ENCODE measurements at places on chromosomes 11 and 22. TPM values are rescaled to one million over a fixed set of nuclear protein-coding genes. Genes with fewer than 3 reads are reported as not detected.

DNA sequence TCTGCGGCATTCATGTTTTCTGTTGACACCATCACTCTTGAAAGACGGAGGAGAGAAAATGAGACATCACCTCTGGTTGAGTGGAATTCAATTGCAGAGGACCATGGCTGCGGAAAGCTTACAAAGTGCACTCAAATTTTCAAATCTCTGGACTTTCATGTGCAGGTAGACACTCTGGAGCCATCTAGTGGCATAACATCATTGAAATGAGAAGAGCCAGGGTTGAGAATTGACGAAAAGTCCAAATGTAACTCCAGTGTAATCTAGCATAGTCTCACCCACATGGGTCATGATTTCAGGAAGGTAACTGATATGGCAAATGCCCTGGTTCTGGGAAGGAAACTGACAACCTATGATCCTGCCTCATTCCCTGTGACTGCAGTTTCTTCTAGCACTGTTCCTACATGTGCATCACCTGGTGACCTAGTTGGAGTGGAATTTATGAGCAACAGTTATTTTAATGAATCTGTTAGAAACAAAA is 687.8 kb downstream of the KCNA4 start:
- DNase-seq = no peak

SLC1A2 gene
- 0.26 TPM for polyA plus RNA-seq

DNA sequence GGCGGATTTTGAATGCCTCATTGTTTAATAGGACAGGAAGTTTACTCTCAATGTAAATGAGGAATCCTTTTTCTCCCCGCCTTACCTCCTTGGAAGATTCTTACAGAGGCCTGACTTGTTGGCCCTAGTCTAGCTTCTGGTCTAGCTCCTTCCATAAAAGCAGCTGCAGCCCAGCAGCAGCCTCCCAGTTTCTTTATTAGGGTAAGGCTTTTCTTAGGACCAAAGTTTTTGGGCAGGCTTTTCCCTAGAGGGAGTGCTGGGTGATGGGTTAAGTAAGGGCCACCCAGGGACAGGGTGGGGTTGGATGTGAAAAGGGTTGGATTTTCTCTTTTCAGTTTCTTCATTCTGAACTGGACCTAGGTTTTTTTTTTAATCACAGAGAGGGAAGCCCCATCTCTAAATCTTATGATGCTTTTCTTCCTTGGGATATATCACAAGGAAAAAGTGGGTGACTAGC is 49.7 kb downstream of the LIF start:
- DNase-seq = no peak

DNA sequence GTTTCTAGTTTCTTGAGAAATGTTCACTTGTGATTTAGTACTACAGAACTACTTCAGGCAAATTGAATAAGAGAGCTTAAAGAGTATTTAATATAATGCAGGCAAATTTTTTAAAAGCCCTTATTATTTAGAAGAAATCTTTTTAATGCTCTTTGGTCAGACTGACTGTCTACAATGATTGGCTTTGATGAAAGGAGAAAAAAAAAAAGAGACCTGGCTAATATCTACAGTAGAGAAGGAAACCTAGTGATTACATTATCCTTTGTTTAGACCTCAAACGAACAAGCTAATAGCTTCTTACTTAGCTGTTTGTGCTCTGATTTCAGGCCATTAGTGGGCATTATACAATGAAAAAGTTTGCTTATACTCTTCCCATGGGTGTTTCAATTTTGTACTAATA is 1043.1 kb downstream of the JRKL start:
- no peak for DNase-seq

YIF1A gene
- polyA plus RNA-seq = 45.8 TPM

- DNase-seq = no peak
Observed at GRCh38 chr11:95723361-95723942, 66.1 kb downstream of the FAM76B start.

- no peak for DNase-seq
Observed at GRCh38 chr11:68457216-68457897, 3.2 kb upstream of the PPP6R3 start.

NCAM1 gene
- polyA plus RNA-seq = 69.3 TPM

DNA sequence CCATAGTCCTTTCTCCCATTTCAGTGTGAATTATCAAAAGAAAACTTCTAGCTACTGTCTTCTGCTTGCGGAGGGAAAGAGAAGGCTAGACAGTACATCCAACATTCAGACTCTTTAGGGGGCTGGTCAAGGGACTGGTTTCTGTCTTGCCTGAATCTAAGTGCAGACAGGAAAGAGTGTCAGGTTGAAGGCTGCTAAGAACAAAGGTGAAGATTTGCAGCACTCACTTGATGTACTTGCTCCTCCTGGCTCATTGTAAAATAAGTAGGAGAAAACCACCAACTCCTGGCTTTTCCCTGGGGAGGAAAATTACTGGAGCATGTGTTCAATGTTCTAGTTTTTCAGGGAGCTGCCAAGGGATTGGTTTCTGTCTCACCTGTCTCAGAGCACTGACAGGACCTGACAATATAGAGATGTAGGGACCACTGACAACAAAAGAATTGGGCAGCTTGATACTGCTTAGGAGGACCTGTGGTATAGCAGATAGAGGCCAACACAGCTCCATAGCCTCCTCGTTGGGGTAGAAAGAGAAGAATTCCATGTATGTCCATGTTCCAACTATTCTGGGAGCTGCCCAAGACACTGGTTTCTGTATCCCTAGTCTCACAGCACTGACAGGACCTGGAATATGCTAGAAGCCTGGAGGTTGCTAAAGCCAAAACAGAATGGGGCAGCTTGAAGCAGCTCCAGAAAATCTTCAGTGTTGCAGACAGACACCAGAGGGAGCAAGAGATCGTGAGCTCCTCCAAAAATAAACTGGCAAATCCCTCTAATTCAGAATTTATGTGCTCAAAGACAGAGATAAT is 39.7 kb upstream of the MMP12 start:
- no peak for DNase-seq

- DNase-seq = no peak
Observed at GRCh38 chr22:28348613-28349609, 330.7 kb downstream of the TTC28 start.

DNA sequence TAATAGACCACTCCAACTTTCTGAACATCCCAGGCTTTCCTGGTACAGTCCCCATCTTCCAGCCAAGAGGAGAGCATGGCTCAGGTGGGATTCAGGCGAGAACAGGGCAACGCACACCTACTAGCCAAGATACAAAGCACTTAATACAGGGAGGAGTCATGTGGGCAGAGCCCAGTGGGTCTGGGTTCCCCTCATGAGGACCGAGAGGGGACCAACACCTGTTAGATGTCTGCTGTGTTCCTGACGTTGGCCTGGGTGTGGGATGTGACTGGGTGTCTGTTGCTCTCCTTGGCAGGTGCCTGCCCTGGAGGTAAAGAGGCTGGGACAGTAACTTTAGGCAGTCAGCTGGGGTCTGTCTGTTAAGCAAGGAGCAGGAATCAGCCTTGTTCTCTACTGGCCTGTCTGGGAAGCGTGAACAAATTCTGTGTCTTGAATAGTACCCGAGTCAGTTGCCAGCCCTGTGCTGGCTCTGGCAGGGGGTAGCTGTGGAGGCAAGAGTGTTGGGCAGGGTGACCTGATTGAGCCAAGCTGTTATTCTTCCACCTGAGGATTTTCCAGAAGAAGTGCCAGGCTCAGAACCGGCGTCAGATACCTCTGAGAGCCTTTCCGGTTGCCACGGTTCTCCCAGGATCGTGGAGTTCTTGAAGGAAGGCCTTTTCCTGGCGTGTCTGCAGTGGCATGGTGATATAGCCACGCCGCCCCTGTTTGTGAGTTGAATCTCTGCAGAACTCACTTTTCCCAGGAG is 56.3 kb downstream of the BCR start:
- DNase-seq = no peak

GRCh38 chr22:37433786-37434185 is 6.5 kb upstream of the ELFN2 start:
- no peak for DNase-seq

DNA sequence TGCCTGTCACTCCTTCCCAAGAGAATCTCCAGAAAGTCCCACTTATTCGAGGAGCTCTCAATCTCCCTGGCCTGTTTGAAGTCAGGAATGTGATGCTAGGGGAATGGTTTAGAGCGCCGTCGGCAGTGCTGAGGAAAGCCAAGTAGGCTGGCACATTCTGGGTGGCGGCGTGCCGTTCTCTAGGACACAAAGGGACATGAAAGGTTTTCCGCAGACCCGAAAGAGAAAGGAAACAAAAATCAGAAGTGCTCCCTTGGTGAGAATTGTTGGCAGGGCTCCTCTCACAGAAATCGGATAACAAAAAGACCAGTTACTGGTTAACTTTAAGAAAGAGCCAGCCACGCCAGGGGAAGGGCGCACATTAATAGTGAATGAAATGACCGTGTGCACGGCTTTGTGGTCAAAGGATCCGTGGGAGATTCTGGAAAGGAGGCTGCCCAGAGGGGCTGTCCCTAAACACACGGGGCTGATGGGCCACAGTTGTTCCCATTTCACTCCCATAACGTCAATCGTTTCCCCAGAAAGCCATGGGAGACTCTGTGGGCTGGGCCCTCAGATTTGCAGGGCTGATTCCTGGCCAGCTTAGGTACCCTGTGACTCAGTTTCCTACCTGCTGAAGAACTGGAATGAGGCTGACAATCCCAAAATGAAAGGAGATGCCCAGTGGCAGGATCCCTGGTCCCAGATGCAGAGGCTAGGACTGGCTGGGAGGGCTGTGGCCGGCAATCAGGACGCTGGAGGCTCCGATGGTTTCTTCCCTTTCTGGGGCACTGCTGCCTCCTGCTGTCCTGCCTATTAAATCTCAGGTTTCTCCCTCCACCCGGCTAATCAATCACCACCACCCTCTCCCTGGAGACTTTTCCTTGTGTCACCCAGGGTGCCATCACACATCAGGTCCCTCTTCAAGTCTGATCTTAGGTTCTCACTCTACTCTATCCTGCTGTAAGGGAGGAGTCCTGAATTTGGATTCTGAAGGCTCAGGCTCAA is 82.3 kb downstream of the RCN1 start:
- no peak for DNase-seq

OR6A2 gene
- not detected for polyA plus RNA-seq

- DNase-seq = no peak
Observed at GRCh38 chr11:78432058-78432515, 14.5 kb upstream of the GAB2 start.

DNA sequence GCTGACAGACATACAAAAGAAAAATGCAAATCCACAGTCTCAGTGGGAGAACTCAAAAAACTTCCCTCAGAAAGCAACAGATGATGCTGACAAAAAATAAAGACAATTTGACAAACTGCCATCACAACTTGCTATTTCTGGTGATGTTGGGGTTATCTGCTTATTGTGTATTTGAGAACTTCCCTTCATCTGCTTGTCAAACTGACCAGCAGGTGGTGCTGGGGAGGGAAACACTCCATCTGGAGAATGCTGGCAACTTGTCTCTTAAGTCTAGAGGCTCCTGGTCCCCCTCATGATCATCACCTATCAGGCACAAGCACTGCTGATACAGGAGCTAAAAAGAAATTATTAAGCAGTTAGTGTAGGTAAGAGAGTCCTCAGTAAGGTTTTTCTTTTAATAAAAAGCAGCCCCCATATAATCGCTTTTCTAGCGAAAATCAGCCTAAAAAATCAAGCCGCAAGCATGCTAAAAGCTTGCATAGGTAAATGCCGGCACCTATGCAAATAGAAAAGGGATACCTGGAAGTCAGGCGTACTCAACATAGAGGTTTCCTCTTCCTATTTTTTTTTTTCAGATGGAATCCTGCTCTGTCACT is 9.8 kb upstream of the FAM111B start:
- DNase-seq = peak; percentile 26

GRCh38 chr22:37229805-37230672 is 14.0 kb downstream of the RAC2 start:
- no peak for DNase-seq

- DNase-seq = no peak
Observed at GRCh38 chr11:97140885-97141494, 751.2 kb downstream of the JRKL start.

- DNase-seq = no peak
Observed at GRCh38 chr11:3783611-3784010, 13.7 kb downstream of the NUP98 start.

DNA sequence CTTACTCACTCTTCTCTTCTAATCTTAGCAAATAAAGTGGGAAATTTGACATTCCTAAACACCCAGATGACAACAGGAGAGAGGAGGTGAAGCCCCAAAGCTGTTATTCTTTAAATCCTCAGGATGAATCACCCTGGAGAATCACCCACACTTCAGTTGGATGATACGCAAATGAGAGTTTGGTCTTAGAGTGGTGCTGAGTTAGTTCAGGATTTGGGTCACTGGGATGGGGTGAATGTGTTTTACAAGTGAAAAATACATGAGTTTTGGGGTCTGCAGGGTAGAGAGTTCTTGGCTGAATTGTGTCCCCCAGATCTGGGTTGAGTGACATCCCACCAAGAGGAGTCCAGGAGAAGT is 117.2 kb downstream of the GGTLC2 start:
- DNase-seq = no peak

CFAP300 gene
- 6.1 TPM for polyA plus RNA-seq

CCDC89 gene
- 4.6 TPM for polyA plus RNA-seq

DNA sequence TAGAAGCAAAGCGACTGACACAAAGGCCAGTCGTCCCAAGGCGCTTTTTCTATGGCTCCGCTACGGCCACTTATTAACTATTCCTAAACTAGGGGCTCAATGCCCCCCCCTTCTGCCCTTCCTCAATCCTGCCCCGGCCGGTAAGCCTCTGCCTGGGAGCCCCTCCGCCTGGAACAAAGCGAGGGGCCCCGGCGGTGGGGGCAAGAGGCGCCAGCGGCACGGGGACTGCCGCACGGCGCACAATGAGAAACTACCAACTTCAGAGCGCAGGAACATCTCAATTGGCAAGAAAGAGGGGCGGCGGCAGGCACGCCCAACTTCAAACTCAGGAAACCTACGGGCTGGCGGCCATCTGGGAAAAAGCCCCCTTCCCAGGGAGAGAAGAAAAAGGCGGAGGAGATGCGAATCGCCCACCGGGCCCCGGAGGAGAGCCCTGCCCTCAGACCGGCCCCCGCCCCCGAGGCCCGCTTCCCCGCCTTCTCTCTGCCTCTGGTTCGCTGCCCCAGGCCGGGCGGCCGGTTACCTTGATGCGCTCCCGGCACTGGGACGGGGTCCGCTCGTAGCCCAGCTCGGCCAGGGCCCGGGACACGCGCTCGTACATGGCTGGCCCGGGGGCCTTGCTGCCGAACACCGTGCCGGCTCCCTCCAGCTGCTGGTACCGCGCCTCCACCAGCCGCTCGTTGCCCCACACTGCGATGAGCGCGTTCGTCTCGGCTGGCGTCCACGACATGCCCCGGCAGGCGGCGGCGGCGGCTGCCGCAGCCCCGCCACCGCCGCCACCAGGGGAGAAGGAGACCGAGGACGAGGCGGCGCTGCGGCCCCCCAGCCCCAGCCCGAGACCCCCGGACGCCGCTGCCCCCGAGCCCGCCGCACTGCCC is 619 bp downstream of the MSANTD2 start:
- peak; percentile 31 for DNase-seq

WEE1 gene
- polyA plus RNA-seq = 91.1 TPM

DNA sequence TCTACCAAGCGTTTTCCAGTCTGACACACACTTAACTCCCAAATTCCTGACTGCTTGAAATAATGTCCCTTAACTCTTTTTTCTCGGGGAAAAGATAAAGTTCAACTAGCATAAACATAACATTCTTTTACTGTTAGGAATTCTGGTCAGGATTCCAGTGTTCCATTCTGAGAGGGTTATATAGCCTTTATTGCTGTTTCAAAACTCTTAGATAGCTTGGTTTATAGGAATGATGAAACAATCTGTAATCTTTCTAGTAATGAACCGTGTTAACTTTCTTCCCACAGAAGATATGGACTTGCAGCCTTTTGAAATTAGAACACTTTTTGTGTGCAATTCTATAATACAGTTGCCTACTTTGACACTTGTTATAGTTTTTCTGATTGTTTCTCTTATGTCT is 8.6 kb downstream of the REXO2 start:
- DNase-seq = no peak
